ENCODE measurements at places on chromosomes 2 and 18.

DNA sequence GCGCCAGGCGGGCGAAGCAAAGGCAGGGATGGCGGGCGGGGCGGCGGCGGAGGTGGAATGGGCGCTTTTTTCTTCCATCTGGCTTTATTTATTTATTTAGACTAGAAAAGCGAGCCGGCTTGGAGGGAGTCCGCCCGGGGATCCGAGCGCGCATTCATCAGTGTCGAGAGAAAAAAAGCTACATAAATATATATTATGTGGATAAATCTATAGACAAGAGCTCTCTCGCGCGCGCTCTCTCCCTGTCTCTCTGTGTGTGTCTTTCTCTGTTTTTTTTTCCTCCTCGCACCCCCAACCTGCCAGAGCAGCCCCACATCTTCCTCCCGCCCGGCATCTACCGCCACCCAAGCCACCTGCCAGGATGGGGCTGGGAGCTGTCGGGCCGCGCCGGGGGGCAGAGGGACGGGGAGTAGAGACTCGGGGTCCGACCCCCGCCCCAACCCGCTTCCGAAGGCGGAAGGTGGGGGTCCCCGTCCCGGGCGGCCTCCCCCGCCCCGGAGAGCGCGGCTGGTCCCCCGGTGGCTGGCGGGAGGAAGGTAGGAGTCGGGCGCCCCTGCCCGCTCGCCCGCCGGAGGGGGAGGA is 972 bp upstream of the CELF4 start:
- peaks cover 2% of the 10 kb centered on the region for H3K36me3 ChIP-seq
- H3K27me3 ChIP-seq, result peaks cover 65% of the 10 kb centered on the region
- no peak for DNase-seq
- H3K4me1 ChIP-seq, result no peaks in the 10 kb centered on the region
- peak overlapping the region; percentile 15 for H3K4me3 ChIP-seq

GRCh38 chr2:21267232-21267835 is 143.6 kb downstream of the TDRD15 start:
- no peaks in the 10 kb centered on the region for H3K27me3 ChIP-seq
- no peak for DNase-seq
- no peak overlapping the region for H3K4me3 ChIP-seq

GRCh38 chr2:28359222-28360057 is 33.2 kb upstream of the FOSL2 start:
- H3K27ac ChIP-seq, result peak overlapping the region; percentile 93
- H3K36me3 ChIP-seq, result no peaks in the 10 kb centered on the region
- peak; percentile 90 for DNase-seq
- H3K4me1 ChIP-seq, result peaks cover 47% of the 10 kb centered on the region
- peak overlapping the region; percentile 74 for H3K4me3 ChIP-seq

- no peak overlapping the region for H3K4me3 ChIP-seq
- no peaks in the 10 kb centered on the region for H3K27me3 ChIP-seq
- H3K36me3 ChIP-seq, result no peaks in the 10 kb centered on the region
- H3K27ac ChIP-seq, result no peak overlapping the region
- DNase-seq, result no peak
Measured at GRCh38 chr18:60162388-60162787, 210.2 kb downstream of the MC4R start.

DNA sequence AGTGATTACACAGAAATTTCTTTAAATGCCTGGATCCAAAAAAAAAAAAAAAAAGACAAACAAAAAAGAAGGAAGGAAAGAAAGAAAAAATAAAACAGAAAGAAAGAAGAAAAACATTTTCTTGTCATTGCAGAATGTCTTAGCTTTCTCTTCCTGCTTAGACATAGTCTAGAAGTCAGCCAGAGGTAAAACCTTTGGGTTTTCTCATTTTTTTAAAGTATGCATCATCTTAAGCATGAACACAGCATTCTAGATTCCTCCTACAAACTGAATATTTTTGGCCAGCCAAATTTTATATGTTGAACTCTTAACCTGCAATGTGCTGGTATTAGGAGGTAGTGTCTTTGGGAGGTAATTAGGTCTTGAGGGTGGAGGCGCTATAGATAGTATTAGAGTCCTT is 243.9 kb downstream of the TRIB2 start:
- peaks cover 19% of the 10 kb centered on the region for H3K36me3 ChIP-seq
- no peak for DNase-seq
- H3K27me3 ChIP-seq, result peaks cover 39% of the 10 kb centered on the region

DNA sequence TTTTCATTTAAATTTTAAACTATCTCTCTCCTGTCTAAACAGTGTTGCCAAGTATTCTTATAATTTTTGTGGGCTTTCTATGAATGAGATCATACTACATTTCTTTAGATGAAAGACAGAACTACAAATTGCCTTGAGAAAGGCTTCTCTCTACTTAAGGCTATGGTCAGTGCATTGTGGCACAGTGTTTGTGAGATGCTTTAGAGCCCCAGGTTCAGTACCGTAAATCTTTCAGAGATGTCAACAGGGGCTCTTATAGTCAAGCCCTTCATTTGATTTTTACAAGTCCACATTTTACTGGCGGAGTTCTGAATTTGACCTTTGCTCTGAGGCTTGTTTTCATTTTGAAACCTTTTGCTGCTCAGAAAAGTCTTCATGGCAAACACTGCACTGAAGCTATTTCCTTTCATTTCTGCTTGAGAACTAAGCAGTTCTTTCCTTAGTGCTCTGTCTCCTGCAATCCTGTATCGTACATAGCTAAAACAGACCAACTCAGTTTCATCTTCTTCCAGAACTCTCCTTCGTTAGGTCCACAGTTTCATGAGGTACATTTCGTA is 175.2 kb downstream of the NYAP2 start:
- H3K4me1 ChIP-seq, result no peaks in the 10 kb centered on the region
- no peak for DNase-seq
- no peak overlapping the region for H3K27ac ChIP-seq

GRCh38 chr2:46547223-46548102 is 68.1 kb downstream of the TMEM247 start:
- no peak overlapping the region for H3K4me3 ChIP-seq
- DNase-seq, result no peak
- no peaks in the 10 kb centered on the region for H3K27me3 ChIP-seq
- H3K4me1 ChIP-seq, result peaks cover 19% of the 10 kb centered on the region
- no peak overlapping the region for H3K27ac ChIP-seq

DNA sequence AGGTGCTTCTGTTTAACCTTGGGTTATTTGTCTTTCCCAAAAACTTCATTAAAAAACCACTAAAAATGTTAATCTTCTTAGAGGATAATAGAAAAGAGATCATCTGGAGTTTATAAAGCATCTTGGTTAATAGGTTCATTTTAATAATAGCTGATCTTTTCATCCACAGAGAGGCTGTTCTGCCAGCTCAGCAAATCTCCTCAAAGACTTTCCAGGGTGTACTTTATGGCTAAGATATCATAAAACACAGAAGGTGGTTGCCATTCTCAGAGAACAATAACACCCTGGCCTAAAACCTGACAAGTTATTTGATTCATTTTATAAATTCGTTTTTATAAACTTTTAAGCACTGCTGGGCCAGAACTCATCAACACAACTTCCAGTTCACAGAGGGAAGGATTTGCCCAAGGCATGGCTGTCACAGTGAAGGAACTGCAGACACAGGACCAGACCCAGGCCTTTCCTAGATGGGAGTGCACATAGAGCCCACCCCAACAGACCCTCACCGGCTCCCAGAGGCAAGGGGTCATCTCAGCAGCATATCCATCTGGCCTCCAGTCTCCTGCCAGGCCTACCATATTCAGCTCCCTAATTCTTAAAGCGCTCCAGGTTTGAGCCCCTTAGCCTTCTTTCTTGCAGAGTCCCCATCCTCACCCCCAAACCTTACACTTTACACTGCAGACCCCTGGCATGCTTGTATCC is 203.4 kb upstream of the RAB6C start:
- no peak overlapping the region for H3K27ac ChIP-seq
- H3K4me1 ChIP-seq, result no peaks in the 10 kb centered on the region
- H3K36me3 ChIP-seq, result no peaks in the 10 kb centered on the region
- H3K27me3 ChIP-seq, result no peaks in the 10 kb centered on the region

DNA sequence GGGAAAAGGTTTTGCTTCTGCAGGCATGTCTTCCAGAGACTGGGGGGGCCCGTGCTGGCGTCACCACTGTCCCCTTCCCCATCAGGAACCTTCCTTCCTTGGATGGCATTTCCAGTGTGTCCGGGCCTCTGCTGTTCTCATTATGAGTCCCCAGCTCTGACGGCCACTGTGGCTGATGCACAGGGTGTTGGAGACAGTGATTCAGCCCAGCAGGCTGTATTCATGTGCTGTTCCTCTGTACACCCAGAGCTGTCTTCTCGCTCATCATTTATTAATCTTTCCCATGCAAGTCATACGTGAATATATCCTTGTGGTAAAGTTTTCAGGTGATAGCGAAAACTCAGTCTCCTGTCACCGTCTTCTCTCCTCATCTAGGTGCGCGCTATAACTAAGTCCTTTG is 57.7 kb downstream of the ASAP2 start:
- H3K36me3 ChIP-seq, result no peaks in the 10 kb centered on the region
- H3K27me3 ChIP-seq, result peaks cover 8% of the 10 kb centered on the region
- H3K4me1 ChIP-seq, result no peaks in the 10 kb centered on the region
- no peak overlapping the region for H3K27ac ChIP-seq
- no peak overlapping the region for H3K4me3 ChIP-seq

- no peaks in the 10 kb centered on the region for H3K27me3 ChIP-seq
- H3K4me1 ChIP-seq, result peaks cover 8% of the 10 kb centered on the region
- H3K4me3 ChIP-seq, result no peak overlapping the region
- H3K36me3 ChIP-seq, result no peaks in the 10 kb centered on the region
Measured at GRCh38 chr2:144354953-144355352, 165.0 kb downstream of the ZEB2 start.

DNA sequence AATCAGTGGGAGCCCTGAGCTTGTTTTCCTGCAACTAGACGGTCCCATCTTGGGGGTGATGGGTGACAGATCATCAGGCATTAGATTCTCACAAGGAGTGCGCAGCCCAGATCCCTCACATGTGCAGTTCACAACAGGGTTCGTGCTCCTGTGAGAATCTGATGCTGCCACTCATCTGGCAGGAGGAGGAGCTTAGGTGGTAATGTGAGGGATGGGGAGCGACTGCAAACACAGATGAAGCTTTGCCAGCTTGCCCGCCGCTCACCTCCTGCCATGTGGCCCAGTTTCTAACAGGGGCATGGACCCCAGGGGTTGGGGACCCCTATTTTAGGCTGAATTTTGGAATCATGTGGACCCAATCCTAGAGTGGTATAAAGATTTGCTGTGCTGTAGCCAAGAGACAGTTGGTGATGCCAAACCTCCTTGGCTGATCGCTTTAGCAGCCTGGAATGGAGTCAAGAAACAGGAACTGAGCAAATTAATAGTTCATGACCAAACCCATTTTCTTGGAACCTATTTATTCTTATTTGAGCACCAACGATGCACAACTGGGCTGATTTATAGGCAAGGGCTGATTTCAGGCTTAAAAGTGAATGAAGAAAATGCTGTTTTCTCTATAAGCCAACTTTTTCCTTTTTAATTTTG is 25.7 kb downstream of the LPIN1 start:
- DNase-seq, result no peak
- H3K27ac ChIP-seq, result no peak overlapping the region
- H3K4me3 ChIP-seq, result no peak overlapping the region
- H3K27me3 ChIP-seq, result no peaks in the 10 kb centered on the region

DNA sequence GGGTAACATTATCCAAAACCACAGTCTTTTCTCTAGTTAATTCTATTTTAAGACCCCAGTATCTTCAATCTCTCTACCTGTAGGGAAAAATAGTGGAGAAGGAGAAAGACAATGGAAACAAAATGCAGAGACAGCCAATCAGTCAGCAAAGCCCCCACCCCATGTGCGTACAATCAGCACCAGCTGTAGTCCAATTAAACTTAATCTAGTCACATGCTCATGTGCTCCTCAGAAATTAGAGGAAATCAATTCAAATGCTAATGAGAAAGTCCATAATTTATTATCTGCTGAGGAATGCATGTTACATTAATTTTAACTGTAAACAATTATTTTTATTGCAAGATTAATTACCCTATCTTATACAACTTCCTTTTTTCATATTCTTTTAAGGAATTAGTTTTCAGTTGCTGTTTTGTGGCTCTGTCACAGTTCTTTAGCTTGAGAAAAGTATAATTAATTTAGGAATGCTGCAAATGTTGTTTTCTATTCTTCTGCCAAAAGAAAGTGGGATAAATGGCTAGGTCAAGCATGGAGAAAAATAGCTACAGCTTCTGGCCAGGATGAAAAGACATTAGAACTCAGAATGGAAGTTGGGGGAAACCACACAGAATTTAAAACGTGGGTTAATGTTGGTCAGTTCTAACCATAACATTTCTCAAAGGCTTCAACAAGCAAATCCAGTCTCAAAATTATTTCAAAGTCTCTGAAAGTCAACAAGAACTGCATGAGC is 232.4 kb upstream of the HNRNPA3 start:
- H3K4me1 ChIP-seq, result no peaks in the 10 kb centered on the region
- DNase-seq, result no peak
- H3K4me3 ChIP-seq, result no peak overlapping the region
- H3K36me3 ChIP-seq, result no peaks in the 10 kb centered on the region
- no peak overlapping the region for H3K27ac ChIP-seq

GRCh38 chr18:11411048-11411447 is 198.3 kb upstream of the SLC35G4 start:
- H3K27ac ChIP-seq, result no peak overlapping the region
- no peak overlapping the region for H3K4me3 ChIP-seq
- no peaks in the 10 kb centered on the region for H3K4me1 ChIP-seq
- no peaks in the 10 kb centered on the region for H3K27me3 ChIP-seq
- DNase-seq, result no peak

- no peaks in the 10 kb centered on the region for H3K4me1 ChIP-seq
- no peak overlapping the region for H3K4me3 ChIP-seq
- H3K27me3 ChIP-seq, result peaks cover 14% of the 10 kb centered on the region
Measured at GRCh38 chr2:201798252-201798913, 8.0 kb upstream of the CDK15 start.

- no peak overlapping the region for H3K4me3 ChIP-seq
- peaks cover 20% of the 10 kb centered on the region for H3K4me1 ChIP-seq
- DNase-seq, result peak; percentile 40
- no peak overlapping the region for H3K27ac ChIP-seq
- peaks cover 45% of the 10 kb centered on the region for H3K27me3 ChIP-seq
Measured at GRCh38 chr18:23918395-23919032, 96.0 kb upstream of the TTC39C start.

DNA sequence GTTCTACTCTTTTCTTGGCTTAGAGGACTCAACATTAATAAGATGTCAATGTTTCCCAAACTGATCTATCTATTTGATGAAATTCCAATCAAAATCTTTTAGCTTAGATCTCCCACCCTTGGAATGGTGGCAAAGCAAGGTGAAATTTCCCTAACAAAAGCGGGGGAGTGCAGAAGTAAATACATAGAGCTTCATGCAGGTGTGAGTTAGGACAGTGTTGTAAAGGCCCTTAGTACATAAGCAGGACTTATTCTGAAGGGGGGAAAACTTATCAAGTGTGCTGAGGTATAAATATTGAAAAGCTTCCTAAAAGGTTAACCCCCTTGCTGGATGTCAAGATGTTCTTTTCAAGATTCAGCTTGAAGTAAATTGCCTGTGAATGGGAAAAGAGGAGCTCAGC is 608.6 kb upstream of the CELF4 start:
- H3K27ac ChIP-seq, result no peak overlapping the region
- DNase-seq, result no peak
- H3K4me3 ChIP-seq, result no peak overlapping the region
- no peaks in the 10 kb centered on the region for H3K36me3 ChIP-seq

- peaks cover 3% of the 10 kb centered on the region for H3K36me3 ChIP-seq
- H3K4me3 ChIP-seq, result no peak overlapping the region
- no peaks in the 10 kb centered on the region for H3K4me1 ChIP-seq
- no peak for DNase-seq
- no peak overlapping the region for H3K27ac ChIP-seq
Measured at GRCh38 chr2:24702800-24703199, 90.4 kb downstream of the PTRHD1 start.

- no peaks in the 10 kb centered on the region for H3K36me3 ChIP-seq
- H3K27ac ChIP-seq, result no peak overlapping the region
- no peak overlapping the region for H3K4me3 ChIP-seq
- no peak for DNase-seq
- H3K4me1 ChIP-seq, result no peaks in the 10 kb centered on the region
Measured at GRCh38 chr2:71922499-71923142, 225.0 kb downstream of the CYP26B1 start.
